ENCODE measurements at places on chromosomes 3 and 15.

- no peak for DNase-seq
Observed at GRCh38 chr3:72413228-72413627, 435.0 kb downstream of the SHQ1 start.

DNA sequence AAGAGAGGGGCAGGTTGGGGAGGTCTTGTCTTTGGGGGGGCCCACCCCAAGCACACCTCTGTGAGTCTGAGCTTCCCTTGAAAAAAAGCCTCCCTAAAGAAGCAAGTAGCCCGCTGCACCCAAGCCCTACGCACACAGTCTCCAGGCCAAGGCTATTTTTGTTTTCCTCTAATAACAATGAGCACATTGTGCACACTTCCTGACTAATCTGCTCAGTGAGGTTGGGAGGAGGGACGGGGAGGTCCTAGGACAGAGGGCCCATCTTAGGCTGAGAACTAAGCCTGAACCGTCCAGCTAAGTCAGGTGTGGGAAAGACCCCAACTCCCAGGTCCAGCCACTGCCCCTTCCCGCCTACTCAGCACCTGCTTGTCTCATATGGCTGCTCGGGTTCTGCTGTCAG is 87.2 kb downstream of the HMG20A start:
- DNase-seq, result no peak

GRCh38 chr3:157078131-157078810 is 81.7 kb downstream of the CCNL1 start:
- no peak for DNase-seq

DNA sequence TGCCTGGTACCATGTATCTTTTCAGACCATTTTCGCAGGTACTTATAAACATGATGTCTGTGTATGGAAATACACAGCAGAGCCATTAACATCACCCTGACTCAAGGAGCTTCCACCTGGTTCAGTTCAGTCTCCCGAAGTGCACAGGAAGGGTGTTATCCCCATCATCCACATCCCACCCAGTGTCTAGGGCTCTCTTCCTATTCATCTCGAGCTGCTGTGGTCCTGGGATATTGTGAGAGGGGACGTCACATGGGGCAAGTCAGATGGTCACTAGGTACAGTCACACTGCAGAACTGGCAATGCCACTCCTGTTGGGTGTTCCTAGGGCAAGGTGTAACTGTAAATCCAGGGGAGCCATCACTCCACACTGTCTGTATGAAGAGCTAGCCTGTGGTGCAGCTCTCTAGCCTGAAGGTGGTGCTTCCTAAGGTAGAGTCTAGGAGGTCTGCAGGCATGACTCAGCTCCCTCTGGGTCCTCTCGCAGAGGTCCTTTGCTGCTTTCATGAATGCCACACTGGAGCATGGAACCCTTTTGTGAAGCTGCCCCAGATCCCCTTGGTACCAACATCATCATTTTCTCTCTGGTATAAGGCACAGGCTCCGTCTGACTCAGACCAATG is 13.9 kb downstream of the ISLR2 start:
- DNase-seq, result no peak

- DNase-seq, result no peak
Observed at GRCh38 chr3:172449466-172450149, 1.4 kb upstream of the GHSR start.

DNA sequence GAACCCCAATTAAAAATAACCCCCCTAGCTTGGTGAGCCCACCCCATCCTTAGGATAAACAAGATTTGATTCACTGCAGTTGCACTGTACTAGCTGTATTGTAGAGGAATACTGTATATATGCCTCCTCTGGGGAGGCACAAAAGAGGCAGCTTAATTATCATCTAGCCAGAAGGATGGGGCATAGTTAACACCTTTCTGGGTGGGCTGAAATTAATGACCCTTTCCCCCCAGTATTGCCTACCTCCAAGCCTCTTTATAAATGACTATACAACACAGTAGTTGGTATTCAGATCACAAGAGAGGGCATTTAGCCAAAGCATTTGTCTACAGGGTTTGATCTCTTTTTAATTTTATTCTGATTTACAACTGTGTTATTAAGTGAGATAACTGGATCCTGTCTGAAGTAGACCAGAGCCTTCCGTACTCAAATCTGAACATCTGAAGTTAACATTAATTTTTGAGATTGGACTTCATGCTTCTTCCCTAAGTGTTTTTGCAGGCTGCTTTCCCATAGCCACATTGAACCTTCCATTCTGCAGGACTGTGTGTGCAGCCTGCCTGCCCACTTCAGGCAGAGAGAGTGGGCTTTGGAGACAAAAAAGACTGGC is 807.0 kb upstream of the ARRDC4 start:
- DNase-seq, result no peak

DNA sequence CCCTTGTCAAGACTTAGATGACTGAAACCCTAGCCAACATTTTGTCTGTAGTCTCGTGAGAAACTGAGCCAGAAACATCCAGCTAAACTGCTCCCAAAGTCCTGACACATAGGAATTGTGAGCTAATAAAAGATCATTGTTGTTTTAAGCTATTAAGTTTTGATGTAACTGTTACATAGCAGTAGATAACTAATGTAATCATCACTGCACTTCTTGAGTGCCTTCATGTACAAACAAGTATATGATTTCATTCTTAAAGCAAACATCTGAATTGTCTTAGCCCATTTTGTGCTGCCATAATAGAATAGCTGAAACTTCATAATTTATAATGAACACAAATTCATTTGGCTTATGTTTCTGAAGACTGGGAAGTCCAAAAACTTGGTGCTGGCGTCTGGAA is 87.3 kb downstream of the NSUN3 start:
- no peak for DNase-seq

GRCh38 chr15:75036212-75036616 is 12.8 kb downstream of the PPCDC start:
- DNase-seq, result no peak

- DNase-seq, result no peak
Observed at GRCh38 chr3:13031621-13032020, 41.6 kb downstream of the IQSEC1 start.

DNA sequence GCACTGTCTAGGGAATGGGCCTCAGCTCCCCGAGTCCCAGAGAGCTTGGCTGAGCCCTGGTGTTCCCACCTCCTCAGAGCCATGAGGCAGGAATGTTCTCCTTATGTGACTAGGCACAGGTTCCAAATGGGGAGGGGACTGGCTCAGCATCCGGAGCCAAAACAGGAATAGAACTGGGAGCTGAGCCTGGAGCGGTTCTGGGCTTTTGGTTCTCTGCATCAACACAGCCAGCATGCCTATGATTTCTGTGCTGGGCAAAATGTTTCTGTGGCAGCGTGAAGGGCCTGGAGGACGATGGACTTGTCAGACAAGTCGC is at the start of gene FAM131A:
Gene FAM131A, plus strand, starts transcription at position 202 of the 316 bp plus-strand sequence. Its CDS starts 31 bp downstream, at position 233.
- DNase-seq, result no peak

DNA sequence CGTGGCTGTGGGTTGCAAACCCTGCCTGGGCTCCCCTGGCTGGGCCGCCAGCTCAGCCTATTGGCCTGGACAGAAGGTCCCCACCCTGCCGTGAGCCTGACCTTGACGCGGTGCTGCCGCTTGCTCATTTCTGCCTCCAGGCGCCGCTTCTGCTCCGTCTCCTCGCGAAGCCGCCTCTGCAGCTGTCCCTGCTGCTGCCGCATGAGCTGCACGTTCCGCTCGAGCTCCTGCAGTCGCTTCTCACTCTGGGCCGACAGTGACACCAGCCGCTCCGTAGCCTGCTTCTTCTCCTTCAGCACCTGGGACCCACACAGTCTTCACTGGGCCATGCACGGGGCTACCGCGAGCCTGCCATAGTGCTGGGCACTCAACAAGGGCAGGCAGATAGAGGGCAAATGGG is 21.7 kb downstream of the KIF7 start:
- no peak for DNase-seq

DNA sequence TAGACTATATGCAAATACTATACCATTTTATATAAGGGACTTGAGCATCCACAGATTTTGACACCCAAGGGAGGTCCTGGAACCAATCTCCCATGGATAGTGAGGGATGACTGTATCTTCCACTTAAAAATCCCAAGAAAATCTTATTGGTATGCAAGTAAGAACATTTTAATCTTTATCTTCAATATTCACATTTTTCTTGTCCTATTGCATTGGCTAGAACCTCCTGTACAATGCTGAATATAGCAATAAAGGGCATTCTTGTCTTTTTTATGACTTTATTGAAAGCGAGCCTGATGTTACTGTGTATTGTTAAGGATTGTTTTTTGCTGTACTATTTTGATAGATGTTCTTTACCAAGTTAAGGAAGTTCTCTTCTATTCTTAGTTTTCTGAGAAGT is 36.9 kb downstream of the MYLK start:
- DNase-seq, result no peak

DNA sequence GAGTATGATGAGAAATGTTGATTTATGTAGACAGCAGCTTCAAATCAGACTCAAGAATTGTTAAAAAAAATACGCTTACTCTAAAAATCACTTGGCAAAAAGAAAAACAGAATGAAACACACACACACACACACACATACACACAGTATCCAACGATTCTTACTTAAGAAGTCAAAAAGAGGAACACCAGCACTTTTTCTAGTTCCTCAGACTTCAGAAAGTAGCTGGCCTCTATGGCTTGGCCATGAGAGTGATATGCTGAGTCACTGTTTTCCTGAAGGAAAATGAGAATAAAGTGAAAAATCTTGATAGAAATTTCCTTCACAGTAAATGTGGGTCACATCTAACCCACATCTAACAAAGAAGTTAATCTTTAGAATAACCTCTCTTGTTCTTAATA is 22.1 kb downstream of the CNTN3 start:
- no peak for DNase-seq

DNA sequence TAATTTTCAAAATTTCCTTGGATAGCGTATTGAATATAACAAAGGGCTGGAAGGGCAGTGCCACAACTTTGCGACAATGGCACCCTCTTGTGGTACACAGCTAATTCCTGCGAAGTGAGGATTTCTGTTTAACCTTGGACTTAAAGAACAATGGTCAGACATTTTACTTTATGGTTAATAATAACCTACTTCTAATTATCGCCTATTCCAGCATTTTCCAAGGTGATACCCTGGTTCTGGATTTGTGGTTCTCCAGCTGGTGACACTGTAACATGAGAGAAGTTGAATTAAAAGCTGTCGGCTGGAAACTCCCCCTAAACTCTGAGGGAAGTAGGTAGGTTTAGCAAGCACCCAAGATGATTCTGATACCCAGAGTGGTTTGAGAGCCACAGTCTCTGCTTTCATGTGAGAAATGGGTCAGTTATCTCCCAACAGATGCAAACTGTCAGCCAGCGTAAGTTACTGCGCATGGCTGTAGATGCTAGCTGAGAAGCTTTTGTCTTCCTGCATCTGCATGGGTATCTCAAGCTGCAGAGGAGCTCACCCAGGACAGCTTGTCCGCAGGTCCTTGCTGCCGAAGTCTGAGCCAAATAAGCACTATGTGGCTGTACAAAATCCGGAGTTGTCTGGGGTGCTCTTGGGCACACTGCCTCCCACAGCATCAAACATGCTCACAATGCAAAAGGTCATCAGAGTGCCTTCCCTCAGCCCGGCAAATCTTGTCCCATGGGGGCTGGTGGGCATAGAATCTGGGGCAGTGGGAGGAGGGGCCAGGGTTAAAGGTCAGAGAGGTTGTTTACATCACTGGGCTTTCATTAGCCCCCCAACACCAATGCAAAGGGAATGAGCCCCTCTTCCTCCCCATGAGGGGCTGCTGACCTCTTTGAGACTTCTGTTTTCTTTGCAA is 6.6 kb upstream of the CHSY1 start:
- peak; percentile 44 for DNase-seq

GRCh38 chr15:45812200-45812599 is 177.4 kb downstream of the SQOR start:
- no peak for DNase-seq

DNA sequence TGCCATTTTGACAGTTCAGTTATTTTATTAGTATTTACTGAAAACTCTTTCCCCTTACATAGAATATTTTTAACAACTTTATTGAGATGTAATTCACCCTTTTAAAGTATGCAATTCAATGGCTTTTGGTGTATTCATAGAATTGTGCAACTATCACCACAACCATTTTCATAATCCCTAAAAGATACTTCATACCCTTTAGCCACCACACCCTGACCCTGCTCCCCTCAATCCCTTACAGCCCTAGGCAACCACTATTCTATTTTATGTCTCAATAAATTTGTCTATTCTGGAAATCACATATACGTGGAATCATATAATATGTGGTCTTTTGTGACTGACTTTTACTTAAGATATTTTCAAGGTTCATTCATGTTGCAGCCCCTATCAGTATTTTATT is 29.7 kb downstream of the TEX9 start:
- DNase-seq, result no peak

DNA sequence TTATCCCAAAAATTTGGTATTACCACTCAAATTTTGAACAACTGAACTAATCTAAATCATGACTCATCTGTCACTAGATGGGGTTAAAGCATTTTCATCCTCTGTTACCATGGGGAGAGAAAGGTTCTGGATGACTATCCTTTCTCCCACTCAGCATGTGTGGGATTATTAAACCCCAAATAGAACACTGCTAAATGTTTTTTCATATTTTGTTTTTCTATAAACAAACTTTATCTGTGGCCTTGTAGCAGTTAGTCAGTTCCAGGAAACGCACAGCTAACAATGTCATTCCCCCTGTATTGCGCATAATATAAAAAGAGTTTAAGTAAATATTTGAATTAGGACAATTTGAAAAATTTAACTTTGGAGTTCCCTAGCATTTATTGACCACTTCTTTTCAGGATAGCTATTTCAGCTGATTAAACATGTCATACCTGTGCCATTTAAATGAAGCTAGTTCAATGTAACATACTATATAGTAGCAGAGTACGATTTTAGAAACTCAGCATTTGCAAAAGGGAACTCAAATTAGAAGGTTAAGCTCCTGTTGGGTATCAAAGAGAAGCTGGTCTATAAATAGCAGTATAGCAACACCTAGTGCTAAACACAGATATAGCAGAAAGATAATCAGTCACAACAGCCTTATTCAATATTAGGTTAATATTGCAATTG is 9.2 kb upstream of the TMEM212 start:
- no peak for DNase-seq

DNA sequence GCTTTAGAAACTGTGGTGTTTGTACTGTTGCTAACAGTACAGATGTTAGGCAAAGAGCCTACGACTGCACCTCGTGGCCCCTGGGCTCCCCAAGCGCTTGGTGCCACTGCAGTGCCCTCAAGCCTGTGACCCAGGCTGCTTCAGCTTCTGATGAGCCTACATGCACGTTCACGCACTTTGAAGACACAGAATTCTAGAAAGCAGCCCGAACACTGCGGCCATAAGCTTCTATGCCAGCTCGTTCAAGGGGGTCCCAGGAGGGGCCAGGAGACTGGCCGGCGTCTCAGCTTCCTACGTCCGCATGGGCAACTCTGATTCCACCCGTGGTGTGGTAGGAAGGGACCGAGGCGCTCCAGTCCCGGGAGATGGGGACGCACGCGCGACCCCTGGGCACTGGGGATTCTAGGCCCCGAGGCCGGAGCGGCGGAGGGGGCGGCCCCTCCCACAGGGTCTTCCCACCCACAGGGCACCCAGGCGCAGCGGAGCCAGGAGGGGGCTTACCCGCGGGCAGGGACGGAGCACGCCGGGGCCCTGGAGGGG is 653 bp downstream of the MYO5C start:
- DNase-seq, result no peak

- DNase-seq, result no peak
Observed at GRCh38 chr3:63933459-63933858, 21.3 kb upstream of the SCAANT1 start.
